ENCODE measurements at places on chromosomes 13 and 19. TPM values are rescaled to one million over a fixed set of nuclear protein-coding genes. Genes with fewer than 3 reads are reported as not detected.

DNA sequence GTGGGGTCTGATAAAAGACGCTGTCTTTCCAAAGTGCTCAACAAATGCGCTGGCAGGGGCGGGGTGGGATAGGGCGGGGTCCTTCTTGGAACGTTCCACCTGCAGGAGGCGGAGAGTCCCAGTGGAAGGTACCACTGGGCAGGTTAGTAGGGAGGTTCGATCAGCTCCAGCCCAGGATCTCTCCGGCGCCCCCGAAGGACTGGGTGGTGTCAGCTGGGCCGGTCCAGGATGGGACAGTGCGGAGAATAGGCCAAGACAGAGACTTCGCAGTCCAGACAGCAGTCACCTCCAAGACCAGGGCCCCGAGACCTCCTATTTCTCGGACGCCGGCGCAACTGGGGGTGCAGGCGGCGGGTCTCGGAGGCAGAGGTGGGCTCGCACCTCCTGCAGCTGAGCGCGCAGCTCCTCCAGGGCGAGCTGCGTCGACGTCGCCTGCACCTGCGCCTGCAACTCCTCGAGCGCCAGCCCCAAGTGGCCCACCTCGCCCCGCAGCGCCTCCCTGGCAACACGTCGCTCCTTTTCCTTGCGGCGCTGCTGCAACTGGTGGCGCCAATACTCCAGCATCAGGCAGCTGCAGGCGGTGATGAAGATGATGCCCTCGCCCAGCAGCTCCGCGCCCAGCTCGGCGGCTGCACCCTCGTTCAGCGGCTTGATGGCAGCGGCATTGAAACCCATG lies 21.6 kb downstream of the VASP start:
- no peak for DNase-seq

DNA sequence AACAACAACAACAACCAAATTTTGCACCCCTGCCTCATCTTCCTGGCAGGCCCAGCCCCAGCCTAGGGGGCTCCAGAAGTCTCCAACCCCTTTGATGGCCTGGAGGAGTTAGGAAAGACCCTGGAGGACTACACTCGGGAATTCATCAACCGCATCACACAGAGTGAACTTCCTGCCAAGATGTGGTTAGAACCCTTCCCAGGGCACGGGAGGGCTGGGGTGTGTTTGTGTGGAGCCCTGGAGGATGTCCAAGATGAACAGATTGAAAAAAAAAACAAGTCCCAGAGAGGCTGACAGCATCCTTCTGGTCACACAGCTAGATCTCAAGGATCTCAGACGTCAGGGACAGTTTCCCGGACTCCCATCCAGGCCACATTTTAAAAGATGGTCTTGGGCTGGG lies 13.3 kb downstream of the APOC1 start:
- no peak for DNase-seq

- DNase-seq = peak; percentile 69
Observed at GRCh38 chr19:52248241-52248640, 21.1 kb upstream of the ZNF766 start.

DNA sequence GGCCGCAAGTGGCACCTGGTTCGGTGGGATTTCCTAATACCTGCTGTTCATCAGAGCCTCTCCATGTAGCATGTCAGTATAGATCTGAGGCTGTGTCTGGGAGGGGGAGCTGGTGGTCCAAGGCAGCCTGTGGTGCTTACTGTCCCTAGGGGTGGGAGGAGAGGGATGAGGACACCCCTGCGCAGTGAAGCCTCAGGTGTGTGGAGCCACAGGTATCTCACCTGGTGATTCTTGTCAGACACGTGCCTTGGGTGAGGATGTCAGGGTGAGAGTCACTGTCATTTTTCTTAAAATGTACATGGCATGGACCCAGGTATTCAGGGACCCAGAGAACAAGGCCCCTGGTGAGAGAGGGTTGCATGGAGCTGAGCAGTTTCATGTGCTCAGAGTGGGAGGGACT lies 11.7 kb downstream of the CEACAM4 start:
- no peak for DNase-seq

GRCh38 chr13:95603887-95604555 lies 40.5 kb downstream of the DZIP1 start:
- peak; percentile 20 for DNase-seq

GRCh38 chr13:29254626-29255370 lies 340.7 kb downstream of the SLC7A1 start:
- DNase-seq = no peak

DNA sequence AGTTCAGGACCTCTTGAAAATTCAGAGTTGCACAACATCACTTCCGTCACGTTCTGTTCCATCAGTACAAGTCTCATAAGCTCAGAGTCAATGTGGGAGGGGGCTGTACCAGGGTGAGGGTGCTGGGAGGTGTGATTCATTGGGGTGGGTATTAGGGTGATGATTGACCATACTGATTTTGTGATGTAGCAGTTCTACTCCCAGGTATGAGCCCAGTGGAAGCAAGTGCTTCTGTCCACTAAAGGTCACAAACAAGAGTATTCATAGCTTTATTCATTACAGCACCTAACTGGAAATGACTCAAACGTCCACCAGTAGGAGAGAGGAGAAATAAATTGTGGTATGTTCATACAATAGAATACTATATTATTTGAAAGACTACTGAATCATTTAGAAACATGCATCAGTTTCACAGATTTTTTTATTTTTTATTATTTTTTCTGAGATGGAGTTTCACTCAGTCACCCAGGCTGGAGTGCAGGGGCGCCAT lies 12.1 kb upstream of the UPF3A start:
- DNase-seq = no peak

DNA sequence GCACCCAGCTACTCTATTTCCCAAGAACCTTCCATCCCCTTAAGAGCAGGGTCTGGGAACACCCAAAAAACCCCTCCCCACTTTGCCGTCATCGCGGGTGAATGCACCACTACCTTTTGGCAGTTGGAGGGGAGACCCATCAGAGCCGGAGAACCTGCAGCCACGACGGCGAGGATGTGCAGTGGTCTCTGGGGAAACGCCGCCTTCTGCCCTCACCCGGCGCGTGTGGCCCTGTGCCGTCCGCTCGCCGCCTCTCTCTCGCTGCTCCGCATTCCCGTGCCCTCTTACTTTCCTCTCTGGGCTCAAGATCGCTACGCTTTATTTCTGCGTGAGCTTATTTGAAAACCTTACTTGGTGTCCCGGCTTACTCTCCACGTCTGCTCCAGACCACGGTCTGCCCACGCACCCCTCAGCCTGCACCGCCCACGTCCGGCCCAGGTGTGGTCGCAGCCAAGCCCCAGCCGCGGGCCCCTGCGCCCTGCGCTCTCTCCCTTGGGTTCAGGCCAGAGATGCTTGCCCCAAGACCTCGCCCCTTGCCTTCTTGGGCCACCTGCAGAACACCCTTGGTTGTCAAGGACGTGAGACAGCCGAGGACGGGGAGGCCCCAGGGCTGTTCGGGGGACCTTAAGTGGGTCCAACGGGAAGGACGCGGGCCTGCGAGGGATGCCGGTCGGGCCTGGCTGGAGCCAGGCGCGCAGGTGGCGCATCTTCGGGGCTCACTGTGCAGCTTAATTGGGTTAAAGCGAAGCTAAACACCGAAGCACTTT lies 2.0 kb upstream of the MAB21L1 start:
- DNase-seq = no peak

- DNase-seq = no peak
Observed at GRCh38 chr19:38234615-38235014, 10.6 kb upstream of the DPF1 start.

DNA sequence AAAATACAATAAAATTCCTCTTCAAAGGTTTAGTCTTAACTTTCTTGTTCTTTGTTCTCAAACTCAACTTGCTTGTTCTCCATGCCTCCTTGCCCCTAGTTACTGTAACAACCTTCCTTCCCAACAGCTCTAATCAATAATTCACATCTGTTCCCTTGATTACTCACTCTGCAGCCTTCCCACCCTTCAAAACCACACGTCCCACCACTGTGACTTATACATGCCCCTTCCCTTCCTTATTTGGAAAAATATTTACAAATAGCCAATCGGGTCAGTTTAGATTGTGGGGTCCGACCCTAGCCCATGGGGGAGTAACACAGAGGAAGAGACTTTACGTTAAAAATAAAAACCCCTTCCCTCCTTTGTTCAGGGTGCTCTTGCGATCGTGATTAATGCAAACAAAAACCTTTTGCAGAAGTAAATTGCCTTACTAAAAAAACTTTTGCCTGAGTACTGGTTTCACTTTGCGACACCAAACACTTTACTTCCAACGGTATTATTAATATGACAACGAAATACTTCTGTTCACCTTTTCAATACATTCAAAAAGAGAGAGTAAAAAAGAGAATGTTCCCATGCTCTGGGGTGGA lies 512 bp upstream of the ZNF93 start:
- DNase-seq = peak; percentile 48

- DNase-seq = peak; percentile 82
Observed at GRCh38 chr19:52637718-52638585, at the start of gene ZNF83. Gene ZNF83, minus strand, starts transcription at chr19:52638355.

- peak; percentile 86 for DNase-seq
Observed at GRCh38 chr13:104984296-104984818, 1551.1 kb downstream of the EFNB2 start.

GRCh38 chr19:51116736-51117286 lies 7.9 kb upstream of the SIGLEC9 start:
- DNase-seq = no peak

- DNase-seq = peak; percentile 5
Observed at GRCh38 chr19:42601811-42602443, 7.2 kb upstream of the CEACAM8 start.

GRCh38 chr13:93655154-93655553 lies 428.5 kb downstream of the GPC6 start:
- DNase-seq = no peak

DNA sequence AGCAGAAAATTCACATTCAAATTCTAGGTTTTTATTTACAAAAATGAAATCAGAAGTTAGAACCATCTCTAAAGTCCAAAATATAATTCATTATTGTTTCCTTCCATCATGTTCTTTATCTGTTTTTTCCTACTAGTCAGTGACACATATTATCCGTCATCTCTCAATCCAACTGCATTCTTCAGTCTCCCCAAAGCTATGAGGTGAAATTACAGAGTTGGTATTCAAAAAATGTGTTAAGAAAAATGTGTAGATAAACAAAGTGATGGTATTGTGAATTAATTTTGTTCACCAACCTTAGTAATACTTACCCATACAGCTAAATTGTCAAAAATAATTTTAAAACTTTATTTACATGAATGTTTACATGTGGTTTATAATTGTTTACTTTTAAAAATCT lies 448.7 kb upstream of the MIR17HG start:
- no peak for DNase-seq

DNA sequence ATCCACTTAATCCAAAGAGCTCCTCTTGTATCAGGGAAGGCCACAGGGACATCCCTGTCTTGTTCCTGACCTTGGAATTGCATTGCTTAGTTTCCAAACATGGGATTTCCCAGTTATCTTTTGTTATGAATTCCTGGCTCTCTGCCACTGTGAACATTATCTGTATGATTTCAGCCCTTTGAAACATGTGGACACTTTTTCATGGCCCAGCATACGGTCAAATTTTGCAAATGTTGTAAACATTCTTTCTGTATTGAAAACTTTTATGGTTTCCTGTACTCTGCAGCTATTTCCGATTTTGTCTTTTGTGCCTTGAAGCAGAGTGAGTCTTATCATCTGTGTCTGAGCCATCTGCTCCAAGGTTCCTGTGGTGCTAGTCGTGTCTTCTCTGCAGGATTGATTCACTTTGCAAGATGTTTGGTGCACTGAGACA lies 4.5 kb upstream of the CFAP97D2 start:
- peak; percentile 95 for DNase-seq

DNA sequence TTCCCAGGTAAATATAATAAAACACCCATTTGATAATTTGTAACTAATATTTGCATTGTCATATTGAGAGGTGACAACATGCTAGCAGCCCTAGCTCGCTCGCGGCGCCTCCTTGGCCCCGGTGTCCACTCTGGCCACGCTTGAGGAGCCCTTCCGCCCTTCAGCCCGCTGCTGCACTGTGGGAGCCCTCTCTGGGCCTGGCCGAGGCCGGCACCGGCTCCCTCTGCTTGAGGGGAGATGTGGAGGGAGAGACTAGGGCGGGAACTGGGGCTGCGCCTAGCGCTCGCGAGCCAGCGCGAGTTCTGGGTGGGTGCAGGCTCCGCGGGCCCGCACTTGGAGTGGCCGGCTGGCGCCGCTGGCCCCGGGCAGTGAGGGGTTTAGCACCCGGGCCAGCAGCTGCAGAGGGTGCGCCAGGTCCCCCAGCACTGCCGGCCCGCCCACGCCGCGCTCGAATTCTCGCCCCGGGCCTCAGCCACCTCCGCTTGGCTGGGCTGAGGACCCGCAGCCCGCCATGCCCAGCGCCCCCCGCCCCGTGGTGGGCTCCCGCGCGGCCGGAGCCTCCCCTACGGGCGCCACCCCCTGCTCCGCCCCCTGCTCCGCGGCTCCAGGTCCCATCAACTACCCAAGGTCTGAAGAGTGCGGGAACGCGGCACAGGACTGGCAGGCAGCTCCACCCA lies 594.4 kb downstream of the SLITRK6 start:
- no peak for DNase-seq

- no peak for DNase-seq
Observed at GRCh38 chr13:47036294-47037008, 139.6 kb upstream of the HTR2A start.

DNA sequence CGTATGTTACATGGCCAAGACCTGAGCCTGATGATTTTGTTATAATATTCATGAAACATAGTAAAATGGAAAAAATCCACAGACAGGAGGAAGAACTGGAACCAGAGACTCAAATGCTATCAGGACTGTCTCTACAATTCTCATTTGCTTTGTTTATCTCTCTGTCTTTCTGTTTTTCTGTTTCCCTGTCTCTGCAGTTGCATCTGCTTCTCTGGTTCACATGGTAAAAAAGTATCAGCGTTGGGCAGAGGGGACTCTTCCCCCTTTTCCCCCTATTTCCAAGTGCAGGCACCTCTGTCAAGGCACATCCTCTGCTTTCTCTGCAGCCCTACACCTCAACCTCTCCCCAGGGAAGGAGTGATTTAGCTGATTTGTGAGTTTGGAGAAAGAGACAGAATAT lies 41.2 kb upstream of the VWA8 start:
- DNase-seq = no peak

The F10 gene
- total RNA-seq = not detected

The TUBB4A gene
- not detected for total RNA-seq

The ZNF615 gene
- 5.4 TPM for total RNA-seq

The FARSA gene
- total RNA-seq = 44.6 TPM

The TNFSF9 gene
- 0.63 TPM for total RNA-seq

The ANKLE1 gene
- total RNA-seq = 0.51 TPM

The KISS1R gene
- under 0.01 TPM for total RNA-seq

The ADGRE1 gene
- total RNA-seq = not detected
